ENCODE measurements at places on chromosomes 3 and 15. TPM values are rescaled to one million over a fixed set of nuclear protein-coding genes. Genes with fewer than 3 reads are reported as not detected.

Gene EID1
- total RNA-seq = 266 TPM

Gene GTF2A2
- 36.1 TPM for total RNA-seq

Gene C3orf85
- not detected for total RNA-seq

Gene HTR3D
- total RNA-seq = not detected

Gene GP5
- total RNA-seq = 0.16 TPM

Gene GOLGA8S
- total RNA-seq = not detected

Gene SSUH2
- total RNA-seq = 0.15 TPM

Gene QARS1
- 233 TPM for total RNA-seq
